ENCODE measurements at places on chromosomes 1 and 21. TPM values are rescaled to one million over a fixed set of nuclear protein-coding genes. Genes with fewer than 3 reads are reported as not detected.

Gene PGLYRP4
- total RNA-seq, result not detected

GRCh38 chr21:42566524-42567213, 53.0 kb downstream of the SLC37A1 start:
- peaks cover 5% of the 10 kb centered on the region for H3K4me1 ChIP-seq
- no peak overlapping the region for H3K27ac ChIP-seq
- peaks cover 11% of the 10 kb centered on the region for H3K36me3 ChIP-seq

GRCh38 chr1:94314222-94314858, 77.0 kb upstream of the ARHGAP29 start:
- no peaks in the 10 kb centered on the region for H3K36me3 ChIP-seq
- no peaks in the 10 kb centered on the region for H3K27me3 ChIP-seq
- no peaks in the 10 kb centered on the region for H3K4me1 ChIP-seq
- no peak overlapping the region for H3K4me3 ChIP-seq
- no peak overlapping the region for H3K27ac ChIP-seq
- DNase-seq, result no peak

- no peaks in the 10 kb centered on the region for H3K27me3 ChIP-seq
- no peaks in the 10 kb centered on the region for H3K36me3 ChIP-seq
- no peak for DNase-seq
- no peak overlapping the region for H3K27ac ChIP-seq
- H3K4me1 ChIP-seq, result no peaks in the 10 kb centered on the region
Measured at GRCh38 chr1:174932587-174932986, 67.2 kb upstream of the CACYBP start.

DNA sequence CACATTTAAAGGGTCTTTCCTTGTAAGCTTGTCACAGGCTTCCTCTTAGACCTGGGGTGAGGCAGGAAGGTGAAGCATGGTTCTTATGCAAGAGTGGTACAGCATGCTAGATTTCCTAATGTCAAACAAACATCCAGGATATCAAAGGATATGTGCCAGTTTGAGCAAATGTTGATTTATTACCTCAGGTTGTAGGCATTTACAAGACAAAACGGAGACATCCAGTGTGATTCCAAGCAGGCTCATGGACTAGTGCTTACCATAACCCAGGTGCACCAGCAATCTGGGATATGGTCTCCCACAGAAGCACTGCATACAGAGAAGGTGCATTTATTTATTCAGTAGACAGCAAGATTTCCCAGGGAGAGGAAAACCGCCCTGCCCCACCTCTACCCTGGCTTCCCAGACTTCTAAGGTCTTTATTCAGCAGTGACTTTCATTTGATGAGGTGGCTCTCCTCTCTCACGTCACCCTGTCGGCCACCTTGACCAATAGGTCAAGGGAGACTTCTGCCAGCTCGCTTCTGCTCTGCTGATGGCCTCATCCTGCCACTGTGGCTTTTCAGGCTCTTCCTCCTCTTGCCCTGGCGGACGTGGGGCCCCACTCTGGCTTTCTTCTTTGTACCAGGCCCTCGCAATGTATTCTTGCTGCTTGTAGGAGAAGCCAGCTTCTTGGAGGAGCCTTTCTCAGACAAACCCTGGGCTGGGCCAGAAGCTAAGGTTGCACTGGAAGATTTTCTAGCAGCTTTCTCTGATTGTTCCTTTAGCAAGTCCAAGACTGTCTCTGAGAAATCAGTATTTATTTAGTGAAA, 25.6 kb downstream of the HHIPL2 start:
- no peaks in the 10 kb centered on the region for H3K4me1 ChIP-seq
- peaks cover 3% of the 10 kb centered on the region for H3K27me3 ChIP-seq
- H3K4me3 ChIP-seq, result no peak overlapping the region
- DNase-seq, result no peak

GRCh38 chr1:14941864-14942263, 211.7 kb upstream of the TMEM51 start:
- no peak for DNase-seq
- no peak overlapping the region for H3K4me3 ChIP-seq
- no peaks in the 10 kb centered on the region for H3K4me1 ChIP-seq
- H3K36me3 ChIP-seq, result no peaks in the 10 kb centered on the region

Measured in activated CD4-positive, alpha-beta T cell treated with anti-CD3 and anti-CD28 coated beads, Interleukin-2, amount 10 ng/mL, durations not matched to agents 7 days and 5 days (primary cell).